Stimulated activated effector memory CD8-positive, alpha-beta T cell treated with anti-CD3 and anti-CD28 coated beads, Interleukin-12 subunit alpha, Interleukin-12 subunit beta, amount 100 ng/mL, for 72 hours (primary cell): ENCODE measurements at places on chromosomes 13 and 19.
A peak's percentile ranks its signal among the peaks of the same experiment; 100 is the strongest.

- no peak for DNase-seq
These were observed 121.9 kb upstream of the MLNR start for GRCh38 chr13:49098198-49098597.

- DNase-seq, result no peak
These were observed 1.3 kb downstream of the OSCAR start for GRCh38 chr19:54099190-54099902.

GRCh38 chr13:102933122-102933521 is 87.3 kb downstream of the ERCC5 start:
- DNase-seq, result no peak

- no peak for DNase-seq
These were observed 52.0 kb upstream of the NPAS1 start for GRCh38 chr19:46967578-46968032.

DNA sequence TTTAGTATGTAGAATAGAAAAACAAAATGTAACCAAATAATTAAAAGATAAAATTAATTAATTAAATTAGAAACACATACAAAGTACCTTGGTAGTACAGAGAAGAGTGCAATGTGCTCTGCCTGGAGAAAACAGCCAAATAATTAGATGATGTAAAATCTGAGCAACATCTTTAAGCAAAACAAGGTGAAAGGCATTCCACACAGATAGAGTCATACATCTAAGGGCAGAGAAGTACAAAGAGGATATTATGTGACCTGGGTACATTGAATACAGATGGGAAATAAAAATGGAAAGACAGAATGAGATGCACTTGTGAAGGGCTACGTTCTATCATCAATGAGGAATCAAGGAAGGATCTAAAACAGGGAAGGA is 25.2 kb upstream of the FNDC3A start:
- DNase-seq, result no peak

GRCh38 chr19:39410831-39411080 is 1.7 kb upstream of the PLEKHG2 start:
- DNase-seq, result no peak

DNA sequence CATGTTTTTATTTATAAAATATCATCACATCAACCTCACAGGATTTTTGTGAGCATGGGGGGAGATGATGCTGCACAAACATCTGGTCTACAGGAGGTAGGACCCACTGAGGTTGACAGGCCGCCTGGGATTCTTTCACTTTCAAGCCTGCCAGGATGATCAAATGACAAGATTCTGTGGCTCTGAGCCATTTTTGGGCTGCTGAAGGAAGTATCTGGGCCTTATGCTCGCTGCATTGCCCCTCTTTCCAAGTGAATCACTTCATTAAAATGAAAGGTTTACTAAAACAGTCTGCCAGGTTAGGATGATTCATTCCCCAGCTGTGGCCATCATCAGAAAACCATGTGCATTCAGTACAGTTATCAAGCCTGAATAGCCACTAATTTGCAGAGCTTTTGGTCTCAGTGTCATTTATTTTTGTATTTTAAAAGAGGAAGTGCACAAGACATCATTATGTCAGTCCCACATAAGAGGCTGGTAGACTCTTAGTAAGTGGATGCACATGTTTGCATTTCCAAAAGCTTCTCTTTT is 34.4 kb downstream of the STARD13 start:
- no peak for DNase-seq

GRCh38 chr19:1259206-1259875 is 9.8 kb upstream of the CIRBP start:
- peak; percentile 61 for DNase-seq

DNA sequence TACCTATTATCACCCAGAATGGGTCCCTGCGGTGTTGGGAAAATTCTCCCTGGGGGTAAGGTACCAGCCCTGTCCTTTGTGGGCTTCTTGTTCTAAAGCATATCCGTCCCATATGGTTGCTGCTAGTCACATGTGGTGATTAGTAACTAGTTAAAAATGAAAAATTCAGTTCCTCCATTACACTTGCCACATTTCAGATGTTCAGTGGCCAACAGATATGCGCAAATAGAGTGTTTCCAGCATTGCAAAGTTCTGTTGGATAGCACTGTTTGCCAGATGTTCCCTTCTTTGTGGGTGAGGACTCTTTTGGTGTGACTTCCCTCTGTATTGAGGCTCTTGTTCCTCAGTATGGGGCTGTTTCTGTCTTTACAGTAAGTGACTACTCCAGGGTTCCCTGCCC is 3.8 kb downstream of the CNOT3 start:
- DNase-seq, result no peak

- DNase-seq, result no peak
These were observed 1.6 kb upstream of the ZBTB7A start for GRCh38 chr19:4068047-4068966.

DNA sequence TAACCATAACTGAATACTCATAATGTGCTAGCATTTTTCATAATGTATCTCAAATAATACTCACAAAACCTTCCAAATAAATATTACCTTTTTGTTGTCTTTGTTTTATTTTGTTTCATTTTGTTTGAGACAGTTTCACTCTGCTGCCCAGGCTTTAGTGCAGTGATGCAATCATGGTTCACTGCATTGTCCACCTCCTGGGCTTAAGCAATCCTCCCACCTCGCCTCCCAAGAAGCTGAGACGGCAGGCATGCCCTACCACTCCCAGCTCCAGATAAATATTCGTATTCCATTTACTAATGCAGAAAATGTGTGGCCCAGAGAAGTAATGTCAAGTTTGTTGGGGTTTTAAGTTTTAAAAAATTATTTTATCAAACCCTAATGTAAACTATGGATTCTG is 739.1 kb downstream of the GPC5 start:
- no peak for DNase-seq

DNA sequence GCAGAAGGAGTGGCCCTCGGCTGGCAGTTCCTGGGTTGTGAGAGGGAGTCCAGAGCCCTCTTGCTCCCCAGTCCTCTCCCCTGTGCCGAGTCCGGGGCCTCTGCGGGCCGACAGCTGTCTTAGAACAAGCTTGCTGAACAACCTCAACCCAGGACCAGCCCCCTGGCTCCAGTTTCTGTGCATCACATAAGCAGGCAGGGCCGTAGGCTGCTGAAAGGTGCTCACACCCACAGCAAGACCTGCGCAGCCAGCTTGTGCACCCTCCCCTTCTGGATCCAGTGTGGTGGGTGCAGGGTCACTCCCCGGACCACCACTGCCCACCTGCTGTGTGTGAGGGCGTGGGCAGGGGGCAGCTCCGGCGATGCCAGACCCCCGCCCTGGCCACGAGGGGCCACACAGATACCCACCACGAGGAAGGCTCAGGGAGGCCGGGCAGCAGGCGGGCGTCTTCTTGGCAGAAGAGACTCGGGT is 25.2 kb upstream of the F7 start:
- DNase-seq, result no peak

- DNase-seq, result peak; percentile 56
These were observed 27.5 kb upstream of the KATNAL1 start for GRCh38 chr13:30334663-30335386.

GRCh38 chr13:39870197-39870747 is 214.8 kb downstream of the COG6 start:
- no peak for DNase-seq

DNA sequence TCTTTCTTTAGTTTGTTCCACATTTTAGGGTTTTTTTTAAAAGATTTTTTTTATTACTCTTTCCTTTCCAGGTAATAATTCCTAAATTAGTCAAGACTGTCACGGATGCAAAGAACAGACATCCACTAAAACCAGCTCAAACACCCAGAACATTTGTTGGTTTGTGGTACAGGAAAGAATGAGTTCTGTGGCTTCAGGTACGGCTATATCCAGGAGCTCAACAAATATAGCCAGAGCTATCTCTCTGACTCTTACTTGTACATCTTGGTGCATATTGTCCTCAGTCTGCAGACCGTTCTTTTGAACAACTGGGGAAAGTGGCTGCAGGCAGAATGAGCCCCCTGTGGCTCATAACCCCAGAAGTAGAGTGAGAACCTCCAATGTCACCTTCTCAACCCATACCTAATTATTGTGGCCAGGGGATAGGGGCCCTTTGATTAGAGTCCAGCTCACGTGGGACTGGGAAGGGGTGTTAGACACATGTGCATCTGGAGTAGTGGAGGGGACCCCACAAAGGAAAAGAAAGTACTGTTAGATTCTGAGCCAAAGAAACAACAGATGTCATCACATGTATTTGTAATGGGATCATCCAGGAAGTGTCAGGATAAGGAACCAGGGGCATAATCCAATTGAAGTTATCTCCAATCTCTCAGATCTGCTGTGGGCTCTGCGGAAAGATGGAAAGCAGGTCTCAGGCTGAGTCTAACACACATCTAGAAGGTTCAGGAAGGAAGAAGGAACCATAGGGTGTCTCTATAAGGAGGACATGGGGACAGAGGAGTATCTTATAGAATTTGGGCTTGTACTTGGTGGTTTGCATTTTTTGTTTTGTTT is 1.9 kb upstream of the ZNF358 start:
- DNase-seq, result no peak

DNA sequence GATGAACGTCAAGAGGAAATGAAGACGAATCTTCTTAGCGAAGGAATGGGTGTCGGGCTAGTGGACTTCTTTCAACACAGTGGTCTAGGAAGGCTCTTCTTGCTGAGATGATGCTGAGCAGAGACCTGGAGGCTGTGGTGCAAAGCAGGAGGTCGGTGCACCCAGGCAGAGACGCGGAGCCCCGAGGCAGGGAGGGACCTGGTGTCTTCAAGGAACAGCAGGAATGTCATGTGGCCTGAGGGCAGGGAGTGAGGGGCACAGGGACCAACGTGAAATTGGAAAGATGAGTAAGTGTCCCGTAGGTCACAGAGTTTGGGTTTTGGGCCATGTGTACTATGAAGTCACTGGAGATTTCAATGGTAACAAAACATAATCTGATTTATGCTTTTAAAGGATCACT is 11.4 kb upstream of the CDC42EP5 start:
- DNase-seq, result no peak

- no peak for DNase-seq
These were observed 71.4 kb downstream of the EFNB2 start for GRCh38 chr13:106464076-106464475.

DNA sequence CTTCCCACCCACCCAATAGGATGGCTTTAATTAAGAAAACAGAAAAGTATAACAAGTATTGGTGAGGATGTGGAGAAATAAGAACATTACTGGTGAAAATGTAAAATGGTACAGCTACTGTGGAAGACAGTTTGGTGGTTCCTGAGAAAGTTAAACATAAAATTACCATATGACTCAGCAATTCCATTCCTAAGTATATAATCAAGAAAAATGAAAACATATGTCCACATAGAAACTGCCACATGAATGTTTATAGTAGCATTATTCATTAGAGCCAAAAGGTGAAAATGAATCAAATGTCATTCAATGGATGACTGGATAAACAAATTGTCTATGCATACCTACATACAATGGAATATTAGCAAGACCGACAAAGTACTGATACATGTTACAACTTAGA is 16.9 kb downstream of the DZIP1 start:
- no peak for DNase-seq

GRCh38 chr13:93903909-93904308 is 575.6 kb downstream of the DCT start:
- no peak for DNase-seq
